ENCODE measurements at places on chromosomes 6 and 20.

DNA sequence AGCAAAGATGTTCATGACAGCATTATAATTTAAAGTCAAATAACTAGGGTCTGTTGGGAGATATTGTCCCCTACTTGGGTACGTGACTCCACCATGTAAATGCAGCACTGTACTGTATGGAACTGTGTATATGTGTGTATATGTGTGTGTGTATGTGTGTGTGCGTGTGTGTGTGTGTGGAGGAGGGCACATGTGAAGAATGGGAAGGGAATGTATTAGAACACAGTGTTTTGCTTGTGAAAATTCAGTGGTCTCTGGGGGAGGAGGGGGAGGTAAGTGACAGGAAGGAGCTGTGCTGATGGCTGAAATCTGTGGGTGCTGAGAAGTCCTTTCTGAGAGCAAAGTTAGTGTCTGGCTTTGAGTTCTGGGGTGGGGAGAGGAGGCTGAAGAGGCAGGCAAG lies 23.9 kb upstream of the VEGFA start:
- no peak for DNase-seq

GRCh38 chr6:121593011-121593641 lies 157.7 kb downstream of the GJA1 start:
- no peak for DNase-seq

GRCh38 chr20:45818239-45818638 lies 5.8 kb downstream of the UBE2C start:
- DNase-seq: no peak

- no peak for DNase-seq
These were observed 13.6 kb upstream of the GOPC start for GRCh38 chr6:117615750-117616390.

GRCh38 chr6:21438237-21438985 lies 155.1 kb upstream of the SOX4 start:
- DNase-seq: peak; percentile 66

DNA sequence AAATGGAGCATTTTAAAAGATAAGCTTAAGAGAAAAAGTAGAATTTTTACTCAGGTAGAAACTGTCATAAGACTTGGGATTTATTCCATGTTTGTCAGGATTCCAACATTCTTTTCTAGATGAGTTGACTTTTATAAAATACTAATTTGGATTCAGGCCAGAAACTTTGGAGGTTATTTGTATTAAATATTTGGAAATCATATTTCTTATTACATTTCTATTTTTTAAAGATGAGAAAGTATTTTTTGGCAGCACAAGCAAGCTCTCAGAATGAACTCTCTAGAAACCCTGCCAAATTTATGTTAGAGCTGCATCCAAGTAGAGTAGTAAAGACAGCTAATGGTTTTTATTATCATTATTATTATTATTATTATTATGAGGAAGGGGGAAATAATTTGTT lies 1014.9 kb upstream of the GJE1 start:
- DNase-seq: no peak

- no peak for DNase-seq
These were observed 87.7 kb downstream of the DLL1 start for GRCh38 chr6:170203212-170203611.

DNA sequence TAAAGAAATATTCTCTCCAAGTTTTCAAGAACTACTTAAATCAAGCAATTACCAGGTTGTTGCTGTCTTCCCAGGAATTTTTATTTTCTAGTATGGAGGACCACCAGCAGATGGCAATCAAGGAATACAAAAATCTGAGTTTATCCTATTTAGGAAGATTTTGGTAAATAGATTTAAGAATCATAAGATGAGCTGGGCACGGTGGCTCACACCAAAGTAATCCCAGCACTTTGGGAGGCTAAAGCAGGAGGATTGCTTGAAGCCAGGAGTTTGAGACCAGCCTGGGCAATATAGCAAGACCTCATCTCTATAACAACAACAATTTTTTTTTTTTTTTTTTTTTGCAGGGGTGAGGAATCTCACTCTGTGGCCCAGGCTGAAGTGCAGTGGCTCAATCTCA lies 19.3 kb upstream of the SEC63 start:
- no peak for DNase-seq

GRCh38 chr20:34389954-34390555 lies 27.0 kb downstream of the ITCH start:
- no peak for DNase-seq

DNA sequence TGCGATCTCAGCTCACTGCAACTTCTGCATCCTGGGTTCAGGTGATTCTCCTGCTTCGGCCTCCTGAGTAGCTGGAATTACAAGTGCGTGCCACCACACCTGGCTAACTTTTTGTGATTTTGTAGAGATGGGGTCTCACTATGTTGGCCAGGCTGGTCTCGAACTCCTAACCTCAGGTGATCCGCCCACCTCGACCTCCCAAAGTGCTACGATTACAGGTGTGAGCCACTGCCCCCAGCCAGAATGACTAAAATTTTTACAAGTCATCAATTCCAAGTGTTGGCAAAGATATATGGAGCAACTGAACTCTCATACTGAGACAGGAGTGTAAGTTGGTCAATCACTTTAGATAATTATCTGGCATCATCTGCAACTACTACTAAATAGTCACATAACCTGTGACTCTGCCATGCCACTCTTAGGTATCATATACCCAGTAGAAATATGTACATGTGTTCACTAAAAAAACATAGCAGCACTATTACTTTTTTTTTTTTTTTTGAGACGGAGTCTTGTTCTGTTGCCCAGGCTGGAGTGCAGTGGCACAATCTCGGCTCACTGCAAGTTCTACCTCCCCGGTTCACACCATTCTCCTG lies 3.0 kb downstream of the EIF6 start:
- DNase-seq: no peak

DNA sequence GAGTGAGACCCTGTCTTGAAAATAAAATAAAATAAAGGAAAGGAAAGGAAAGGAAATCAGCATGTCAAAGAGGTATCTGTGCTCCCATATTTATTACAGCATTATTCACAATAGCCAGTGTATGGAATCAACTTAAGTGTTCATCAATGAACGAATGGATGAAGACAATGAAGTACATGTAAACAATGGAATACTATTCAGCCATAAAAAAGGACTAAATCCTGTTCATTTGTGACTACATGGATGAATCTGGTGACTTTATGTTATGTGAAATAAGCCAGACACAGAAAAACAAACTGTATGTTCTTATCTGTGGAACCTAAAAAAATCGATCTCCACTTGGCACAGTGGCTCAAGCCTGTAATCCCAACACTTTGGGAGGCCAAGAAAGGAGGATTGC lies 28.0 kb upstream of the TOP1 start:
- no peak for DNase-seq

GRCh38 chr6:13873288-13874190 lies 51.2 kb upstream of the RNF182 start:
- peak; percentile 70 for DNase-seq

DNA sequence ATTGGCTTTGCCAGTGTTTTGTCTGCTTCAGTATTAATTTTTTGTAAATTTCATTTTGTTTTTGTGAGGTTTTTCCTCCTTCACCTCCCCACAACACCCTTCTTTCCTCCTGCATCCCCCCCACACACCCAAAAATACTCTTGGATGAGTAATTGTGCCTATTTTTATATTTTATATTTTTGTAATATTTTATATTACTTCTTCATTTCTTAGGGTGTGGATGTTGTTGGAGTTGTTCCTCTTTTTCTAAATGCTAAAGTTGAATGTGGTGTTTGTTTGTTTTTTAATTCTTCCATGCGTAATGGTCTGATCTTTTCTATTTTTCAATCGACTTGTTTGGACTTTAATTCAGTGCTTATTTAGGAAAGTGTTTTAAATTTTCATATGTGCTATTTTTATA lies 420.5 kb upstream of the SOX4 start:
- no peak for DNase-seq

- no peak for DNase-seq
These were observed 369.1 kb downstream of the MAFB start for GRCh38 chr20:40319741-40320516.

DNA sequence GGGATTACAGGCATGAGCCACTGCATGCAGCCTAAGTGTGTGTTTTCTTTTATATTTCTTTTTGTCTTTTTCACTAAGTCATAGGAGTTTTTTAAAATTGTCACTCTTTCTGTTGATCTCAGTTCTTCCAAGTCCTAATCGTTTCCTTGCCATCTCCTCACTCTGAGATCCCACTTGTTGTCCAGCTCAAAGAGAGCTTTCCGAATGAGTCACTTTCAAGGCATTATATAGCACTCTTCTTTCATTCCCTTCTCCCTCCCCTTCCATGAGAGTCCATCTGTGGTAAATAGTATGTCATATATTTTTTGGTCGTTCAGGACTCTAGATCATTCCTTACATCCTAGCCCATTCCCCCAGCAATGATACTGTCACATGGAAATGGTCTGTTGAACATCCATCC lies 4.3 kb downstream of the VAPB start:
- DNase-seq: no peak

DNA sequence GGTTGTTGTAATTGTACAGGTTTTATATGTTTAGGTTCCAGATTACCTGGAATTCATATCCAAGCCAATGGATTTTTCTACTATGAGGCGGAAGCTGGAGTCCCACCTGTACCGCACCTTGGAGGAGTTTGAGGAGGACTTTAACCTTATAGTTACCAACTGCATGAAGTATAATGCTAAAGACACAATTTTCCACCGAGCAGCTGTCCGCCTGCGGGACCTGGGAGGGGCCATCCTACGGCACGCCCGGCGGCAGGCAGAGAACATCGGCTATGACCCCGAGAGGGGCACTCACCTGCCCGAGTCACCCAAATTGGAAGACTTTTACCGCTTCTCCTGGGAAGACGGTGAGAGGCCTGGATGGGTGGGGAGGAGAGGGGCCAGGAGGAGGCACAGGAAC lies 13.6 kb downstream of the BRPF3 start:
- no peak for DNase-seq

DNA sequence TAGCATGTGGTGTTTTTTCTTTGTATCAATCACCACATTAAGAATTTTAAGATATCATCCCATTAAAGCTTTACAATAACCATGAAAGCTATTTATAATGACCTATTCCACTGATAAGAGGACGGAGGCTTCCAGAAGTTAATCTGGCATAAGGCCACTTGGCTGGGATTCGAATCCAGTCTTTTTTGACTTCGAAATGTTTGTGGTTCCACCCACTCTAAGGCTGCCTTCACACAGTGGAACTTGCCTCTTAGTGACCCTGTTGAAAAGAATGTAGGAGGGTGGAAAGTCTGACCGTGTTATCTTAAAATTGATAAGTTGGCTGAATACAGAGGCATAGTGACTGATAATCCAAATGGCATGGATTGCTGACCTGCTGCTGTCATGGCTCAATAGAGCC lies 959.7 kb downstream of the KIF16B start:
- no peak for DNase-seq

DNA sequence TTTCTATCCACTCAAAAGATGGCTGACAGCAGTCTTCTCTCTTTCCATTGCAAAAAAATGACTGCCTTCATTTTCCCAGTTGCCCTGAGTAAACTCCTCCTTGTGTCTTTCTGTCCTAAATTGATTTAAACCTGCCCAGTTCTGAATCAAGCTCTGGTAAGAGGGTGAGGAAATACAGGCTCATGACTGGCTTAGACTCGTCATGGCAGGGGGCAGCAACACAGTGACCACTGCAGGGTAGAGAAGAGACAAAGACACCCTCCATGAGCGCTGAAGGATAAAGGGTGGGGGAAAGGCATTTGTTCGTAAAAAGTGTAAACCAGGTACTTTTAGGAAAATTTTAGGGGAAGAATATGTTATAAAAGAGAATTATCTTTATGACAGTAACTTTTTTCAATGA lies 738.2 kb upstream of the FLRT3 start:
- DNase-seq: no peak

DNA sequence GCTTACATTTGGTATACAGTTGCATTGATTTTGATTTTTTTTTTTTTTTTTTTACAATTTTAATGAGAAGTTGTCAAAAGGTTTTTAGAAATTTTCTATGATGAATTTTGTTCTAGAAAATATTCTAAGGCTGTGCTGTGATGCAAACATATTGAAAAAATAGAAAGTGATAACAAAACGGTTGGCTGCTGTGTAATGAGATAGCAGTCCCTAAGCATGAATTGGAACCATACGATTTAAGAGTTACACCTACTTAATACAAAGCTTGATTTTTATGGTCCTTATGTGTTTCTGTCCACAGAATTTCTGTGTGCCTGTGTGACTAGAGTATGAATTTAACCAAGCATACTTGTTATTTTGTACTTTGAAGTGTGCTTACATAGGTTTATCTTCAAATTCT lies 12.1 kb downstream of the HIVEP1 start:
- DNase-seq: no peak

GRCh38 chr6:71349395-71349794 lies 60.8 kb downstream of the OGFRL1 start:
- DNase-seq: no peak

DNA sequence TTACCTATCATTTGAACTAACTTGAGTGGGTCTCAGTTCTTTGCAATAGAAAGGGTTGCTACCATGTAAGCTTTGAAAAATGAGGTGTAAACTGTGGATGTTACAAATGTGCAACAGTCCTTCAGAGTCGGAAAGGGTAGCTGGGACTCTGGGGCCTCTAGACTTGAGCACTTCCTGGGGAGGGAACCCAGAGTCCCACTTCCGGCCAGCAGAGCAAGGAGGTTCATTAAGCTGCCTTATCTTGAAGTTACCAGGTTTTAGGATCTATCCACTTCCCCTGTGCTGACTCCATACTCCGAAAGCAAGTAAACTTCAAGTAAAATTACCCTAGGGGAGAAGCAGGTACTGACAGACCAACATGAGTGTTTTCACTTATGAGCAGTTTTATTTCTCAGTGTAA lies 9.4 kb downstream of the TRIM10 start:
- DNase-seq: no peak

- DNase-seq: no peak
These were observed 9.9 kb upstream of the FAM50B start for GRCh38 chr6:3838992-3839867.

GRCh38 chr6:161949531-161949930 lies 675.7 kb upstream of the AGPAT4 start:
- no peak for DNase-seq

DNA sequence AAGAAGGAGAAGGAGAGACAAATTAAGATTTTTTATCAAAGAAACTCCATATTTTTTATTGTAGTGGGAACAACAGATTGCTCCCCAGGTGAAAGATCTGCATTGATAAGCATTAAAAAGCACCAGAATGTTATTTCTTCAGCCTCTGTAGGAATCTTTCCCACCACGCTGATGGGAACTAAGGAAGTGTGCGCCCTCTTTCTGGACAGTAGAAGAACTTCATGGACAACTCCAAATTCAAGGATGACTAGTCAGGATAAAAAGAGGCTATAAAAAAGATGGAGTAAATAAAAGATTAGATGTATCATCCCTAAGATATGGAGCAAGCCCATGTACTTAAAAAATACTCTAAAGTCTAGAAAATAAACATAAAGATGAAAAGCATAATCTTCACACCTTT lies 45.8 kb upstream of the PAK5 start:
- no peak for DNase-seq
